ENCODE measurements at places on chromosomes 3 and 15.

GRCh38 chr15:41861736-41862356, 23.2 kb downstream of the PLA2G4B start:
- DNase-seq: no peak

- DNase-seq: no peak
Observed at GRCh38 chr15:40121911-40122638, 13.4 kb upstream of the BMF start.

DNA sequence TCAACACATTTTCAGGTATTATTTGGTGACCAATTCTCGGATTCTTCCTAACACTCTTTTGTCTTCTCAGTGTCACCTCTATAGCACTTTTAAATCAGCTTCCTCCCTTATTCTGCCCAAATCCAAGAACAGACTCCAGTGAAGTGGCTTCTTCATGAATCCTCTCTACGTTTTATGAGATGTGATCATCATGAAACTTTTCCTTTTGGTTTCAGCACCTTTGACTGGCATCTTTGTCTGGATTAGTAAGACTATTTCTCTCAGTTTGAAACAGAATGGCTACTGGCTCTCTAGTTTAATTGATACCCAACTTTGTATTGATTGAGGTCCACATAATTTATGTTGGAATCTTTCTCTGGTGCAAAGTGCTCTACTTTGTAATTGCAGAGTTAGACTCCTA, 45.6 kb downstream of the CMC1 start:
- peak; percentile 10 for DNase-seq

DNA sequence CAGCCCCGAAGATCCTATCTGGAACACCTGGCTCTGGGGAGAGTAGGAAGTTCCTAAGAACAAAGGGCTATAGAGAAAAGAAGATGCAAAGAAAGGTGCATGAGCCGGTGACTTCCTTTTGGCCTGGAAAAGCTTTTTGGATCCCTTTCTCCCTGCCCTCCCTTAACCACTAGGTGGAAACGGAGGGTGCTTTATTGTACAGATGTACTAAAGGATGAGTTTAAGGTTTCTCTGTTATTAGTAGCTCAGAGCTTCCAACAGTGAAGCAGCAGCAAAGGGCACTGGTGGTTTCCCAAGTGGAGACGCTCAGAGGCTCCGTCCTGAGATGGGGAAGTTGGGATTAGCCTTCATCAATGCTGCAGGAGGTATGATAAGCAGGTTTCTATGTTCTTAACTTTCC, 5.9 kb upstream of the ADGRG7 start:
- no peak for DNase-seq

GRCh38 chr3:171200052-171200749, 173.7 kb upstream of the SLC2A2 start:
- DNase-seq: no peak

DNA sequence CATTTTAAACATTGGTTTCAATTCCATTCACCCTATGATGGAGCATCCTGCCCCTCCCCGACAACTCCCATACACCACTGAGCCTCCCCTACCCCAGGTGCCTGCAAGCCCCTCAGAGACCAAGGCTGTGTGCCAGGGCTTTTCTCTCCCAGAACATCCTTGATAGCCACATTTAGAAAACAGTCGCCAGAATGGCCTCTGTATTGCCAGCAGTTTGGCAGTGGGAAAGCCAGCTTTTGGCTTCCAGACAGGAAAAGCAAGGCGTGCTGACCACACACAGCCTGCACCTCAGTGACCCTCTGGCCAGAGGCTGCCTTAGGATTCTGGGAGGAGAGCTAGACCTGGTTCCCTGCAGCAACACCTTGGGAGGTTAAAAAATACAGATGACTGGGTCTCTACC, 18.2 kb upstream of the HRH1 start:
- no peak for DNase-seq

DNA sequence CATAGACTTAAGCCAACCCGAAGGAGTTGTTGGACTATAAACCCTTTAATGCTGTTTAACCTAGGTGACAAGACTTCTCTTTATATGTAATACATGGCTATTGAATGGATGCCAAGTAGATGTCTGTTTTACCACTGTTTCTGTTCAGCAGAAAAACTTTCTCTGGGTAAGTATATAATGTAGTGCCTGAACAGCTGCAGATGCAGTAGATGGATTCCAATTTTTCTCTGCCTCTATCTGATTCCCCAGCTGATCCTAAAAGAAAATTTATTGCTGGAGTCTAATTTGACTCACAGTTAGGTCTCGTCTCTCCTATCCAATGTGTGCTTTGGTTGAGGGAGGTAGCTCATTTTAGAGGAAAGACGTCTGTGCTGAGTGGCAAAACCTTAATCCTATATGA, 256.5 kb upstream of the CBLB start:
- DNase-seq: no peak

DNA sequence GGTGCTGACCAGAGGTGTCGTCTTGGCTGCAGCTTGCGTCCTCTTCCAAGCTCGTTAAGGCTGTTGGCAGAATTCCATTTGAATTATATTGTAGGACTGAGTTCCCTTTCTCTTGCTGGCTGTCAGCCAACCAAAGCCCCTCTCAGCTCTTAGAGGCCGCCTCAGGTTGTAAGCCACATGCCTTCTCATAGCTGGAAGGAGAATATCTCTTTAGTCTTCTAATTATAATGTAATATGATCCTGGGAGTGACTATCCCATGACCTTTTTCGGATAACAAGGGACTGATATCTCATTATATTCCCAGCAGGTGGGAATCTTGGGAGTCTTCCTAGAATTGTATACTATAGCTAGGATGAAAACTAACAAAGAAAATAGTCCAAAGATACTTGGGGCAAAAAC, 4.8 kb downstream of the SCG5 start:
- DNase-seq: no peak

- no peak for DNase-seq
Observed at GRCh38 chr15:52220251-52220650, 29.1 kb upstream of the GNB5 start.

DNA sequence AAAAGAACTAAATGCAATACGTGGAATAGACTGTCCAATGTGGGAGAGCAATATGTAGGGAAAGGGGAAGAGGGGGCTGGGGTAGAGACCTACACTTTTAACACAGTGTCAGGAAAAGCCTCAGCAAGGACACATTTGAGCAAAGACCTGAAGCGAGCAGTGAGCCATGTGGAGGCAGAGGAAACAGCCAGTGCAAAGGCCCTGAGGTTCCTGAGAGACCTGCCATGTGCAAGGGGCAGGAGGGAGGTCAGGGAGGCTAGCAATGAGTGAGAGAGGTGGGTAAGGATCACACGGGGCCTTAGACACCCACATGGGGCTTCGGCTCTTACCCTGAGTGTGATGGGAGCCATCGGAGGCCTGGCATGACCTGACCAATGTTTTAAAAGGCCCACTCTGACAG, 181.0 kb downstream of the RAB11A start:
- no peak for DNase-seq

DNA sequence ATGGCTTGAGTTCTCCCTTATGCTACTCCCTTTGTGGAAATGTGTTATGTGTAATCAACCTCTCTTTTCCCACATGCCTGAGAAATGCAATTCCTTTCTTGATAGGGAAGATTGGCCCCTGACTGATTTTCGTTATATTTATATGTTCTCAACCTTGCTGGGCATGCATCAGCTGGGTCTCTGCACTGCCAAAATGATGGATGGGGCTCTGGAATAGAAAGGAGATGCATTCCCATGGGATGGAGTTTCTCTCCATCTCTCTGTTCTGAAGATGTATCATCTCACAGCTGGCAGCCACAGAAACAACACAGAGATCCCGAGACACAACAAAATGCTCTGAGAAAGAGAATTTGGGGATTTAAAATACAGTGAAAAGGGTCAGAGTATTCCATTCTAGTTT, 327.7 kb upstream of the LMCD1 start:
- no peak for DNase-seq

DNA sequence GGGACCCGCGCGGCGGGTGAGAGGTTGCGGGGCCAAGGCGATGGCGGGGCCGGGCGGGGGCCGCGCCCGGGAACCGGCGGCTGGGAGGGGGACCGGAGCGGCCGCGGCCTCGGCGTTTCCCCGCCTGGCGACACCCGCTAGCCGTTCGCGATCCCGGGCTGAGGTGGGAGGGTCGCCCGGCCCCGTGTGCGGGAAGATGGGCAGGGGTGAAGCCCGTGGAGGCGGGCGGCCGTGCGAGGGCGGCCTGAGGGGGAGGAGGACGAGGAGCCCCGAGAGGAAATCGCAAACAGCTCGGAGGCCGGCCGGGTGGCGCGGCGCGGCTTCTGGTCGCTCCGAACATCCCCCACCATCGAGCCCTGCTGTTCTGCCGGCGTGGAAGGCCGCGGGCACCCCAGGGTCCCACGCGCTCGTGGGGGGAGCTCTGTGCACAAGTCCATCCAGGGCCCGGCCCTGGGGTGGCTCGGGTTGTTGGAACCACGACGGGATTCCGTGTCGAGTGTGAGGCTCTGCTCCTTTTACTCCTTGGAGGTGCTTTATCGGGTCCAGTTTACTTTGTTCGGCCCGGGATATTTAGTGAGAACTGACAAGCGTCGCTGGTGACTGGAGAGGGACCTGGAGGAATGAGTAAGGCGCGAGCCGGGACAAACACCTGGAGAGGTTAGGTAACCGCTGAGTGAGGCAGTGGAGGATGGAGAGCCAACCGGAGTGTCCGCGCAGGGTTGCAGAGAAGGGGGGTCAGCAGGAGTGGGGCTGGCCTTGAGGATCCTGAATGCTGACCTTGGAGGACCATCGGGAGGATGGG, 728 bp downstream of the CRTC3 start:
- peak; percentile 51 for DNase-seq

DNA sequence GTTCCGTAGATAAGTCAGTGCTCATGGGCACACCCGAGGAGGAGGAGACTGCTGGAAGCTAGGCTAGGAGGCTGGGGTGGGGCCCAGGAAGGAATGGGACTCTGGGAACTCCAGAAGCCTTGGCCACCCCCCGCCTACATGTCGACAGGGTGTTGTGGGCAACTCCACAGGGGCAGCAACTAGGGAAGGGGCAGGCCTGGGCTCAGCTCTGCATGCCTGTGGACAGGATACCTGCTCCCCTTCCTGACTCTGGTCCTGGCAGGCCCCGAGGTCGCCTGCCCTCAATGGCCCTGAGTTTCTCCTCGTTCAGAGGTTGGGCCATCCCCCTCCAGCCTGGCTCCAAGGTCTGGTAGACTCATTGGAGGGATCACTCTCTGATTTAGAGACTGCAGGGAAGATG, 138.9 kb upstream of the LINGO1 start:
- no peak for DNase-seq

DNA sequence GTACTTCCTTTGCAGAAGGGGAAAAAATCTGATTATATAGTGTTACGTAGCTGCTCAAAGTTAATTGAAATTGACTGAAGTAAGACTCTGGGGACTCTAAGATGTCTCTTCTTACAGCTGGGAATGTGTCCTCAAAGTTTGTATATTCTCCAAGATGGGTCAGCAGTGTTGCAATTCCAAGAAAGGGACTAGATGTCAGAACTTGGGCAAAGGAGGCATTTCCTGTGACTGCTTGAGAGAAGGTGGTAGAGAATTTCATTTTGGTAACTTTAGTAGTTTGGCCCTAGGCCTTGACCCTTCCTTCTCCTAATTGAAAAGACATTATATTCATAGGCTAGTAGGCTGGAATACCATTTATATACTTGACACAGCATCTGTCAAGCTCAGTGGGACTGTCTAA, 33.9 kb downstream of the PTPRG start:
- DNase-seq: no peak

DNA sequence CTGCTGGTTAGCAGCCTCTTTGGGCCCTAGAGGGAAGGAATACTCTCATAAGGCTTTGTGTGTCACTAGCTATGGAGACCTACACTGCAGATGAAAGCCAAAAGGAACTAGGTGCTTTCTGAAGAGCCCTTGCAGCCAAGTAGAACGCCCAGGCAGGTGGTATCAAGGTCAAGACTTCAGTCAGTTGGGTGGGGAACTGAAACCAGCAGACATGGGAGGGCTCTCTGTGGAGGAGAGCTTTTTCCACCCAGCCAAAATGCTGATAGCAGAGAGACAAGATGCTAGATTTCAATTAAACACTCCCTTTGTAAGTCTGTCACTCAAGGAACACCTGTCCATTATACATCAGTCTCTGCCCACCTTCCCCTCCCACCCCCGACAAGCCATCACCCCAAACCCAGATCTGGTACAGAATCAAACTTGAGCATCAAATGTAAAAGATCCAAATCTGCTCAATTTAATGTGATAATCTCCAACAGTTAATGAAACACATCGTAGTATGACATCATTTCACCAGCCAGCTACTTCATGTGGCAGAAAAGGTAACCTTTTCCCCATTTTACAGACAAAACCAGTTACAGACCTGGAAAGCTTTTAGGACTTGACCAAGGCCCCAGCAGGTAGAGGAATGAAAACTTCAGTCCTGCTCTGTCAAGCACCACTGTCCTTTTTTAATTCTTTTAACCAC, 14.6 kb downstream of the MRPS25 start:
- DNase-seq: no peak

DNA sequence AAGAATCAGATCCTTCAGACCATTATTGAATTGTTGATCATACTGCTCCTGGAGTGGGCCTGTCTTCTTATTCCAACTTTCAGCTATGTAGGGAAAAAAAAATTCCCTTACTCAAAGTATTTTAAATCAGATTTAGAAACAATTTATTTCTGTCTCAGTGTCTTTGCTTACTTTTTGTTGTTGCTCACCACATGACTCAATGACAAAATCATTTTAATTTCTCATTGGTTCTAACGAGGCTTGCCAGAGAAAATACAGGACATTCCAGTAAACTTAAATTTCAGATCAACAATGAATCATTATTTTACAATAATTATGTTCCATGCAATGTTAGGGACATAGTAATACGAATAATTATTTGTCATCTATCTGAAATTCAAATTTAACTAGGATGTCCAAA, 748.5 kb upstream of the CBLB start:
- DNase-seq: no peak

DNA sequence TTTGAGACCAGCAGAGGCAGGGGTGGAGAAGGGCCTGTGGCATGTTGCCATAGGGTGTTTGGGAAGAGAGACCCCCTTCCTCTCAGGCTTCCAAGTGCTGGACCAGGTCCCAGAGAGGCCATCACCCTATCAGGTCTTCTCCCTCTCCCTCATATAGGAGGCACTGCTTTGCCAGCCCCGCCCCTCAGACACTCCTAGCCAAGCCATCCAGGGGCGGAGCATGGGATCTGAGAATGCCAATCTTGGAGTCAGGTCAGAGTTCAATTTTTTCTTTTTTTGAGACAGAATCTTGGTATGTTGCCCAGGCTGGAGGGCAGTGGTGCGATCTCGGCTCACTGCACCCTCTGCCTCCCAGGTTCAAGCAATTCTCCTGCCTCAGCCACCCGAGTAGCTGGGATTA, 32.7 kb downstream of the CRABP1 start:
- no peak for DNase-seq

- no peak for DNase-seq
Observed at GRCh38 chr15:45155739-45156138, 25.9 kb downstream of the DUOX1 start.

DNA sequence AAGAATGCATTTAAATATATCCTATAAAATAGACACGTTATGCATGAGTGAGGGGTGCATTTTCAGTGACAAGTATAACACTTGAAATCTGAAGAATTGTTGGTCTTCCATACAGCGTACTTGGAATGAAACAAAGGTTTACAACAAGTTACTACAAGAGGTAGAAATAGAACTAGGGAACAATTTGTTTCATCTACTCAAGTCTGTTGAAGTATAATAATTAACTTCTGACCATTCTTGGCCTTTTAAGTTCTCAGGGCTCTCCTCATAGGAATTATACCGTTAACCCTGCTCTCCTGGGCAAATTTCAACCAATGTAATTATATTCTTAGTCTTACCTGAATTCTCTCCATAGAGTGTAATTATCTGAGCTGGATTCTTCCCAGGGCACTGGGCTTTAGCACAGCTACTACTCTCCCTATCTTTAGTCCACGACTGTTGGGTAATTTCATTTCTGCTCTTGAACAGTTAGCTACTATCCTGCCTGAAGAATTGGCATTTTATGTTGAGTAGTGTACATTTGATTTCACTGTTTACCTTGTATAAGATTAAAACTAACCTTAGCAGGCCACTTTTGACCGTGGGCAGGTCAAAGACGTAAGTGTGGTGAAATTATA, 100.6 kb downstream of the UBE2E2 start:
- DNase-seq: no peak
